Activated CD8-positive, alpha-beta memory T cell treated with anti-CD3 and anti-CD28 coated beads for 36 hours (primary cell): ENCODE measurements at places on chromosomes 4 and X. TPM values are rescaled to one million over a fixed set of nuclear protein-coding genes. Genes with fewer than 3 reads are reported as not detected.

Gene SCD5
- total RNA-seq, result 7.1 TPM

Gene SPRY1
- total RNA-seq, result 82.0 TPM

Gene CHRDL1
- not detected for total RNA-seq

Gene TMEM144
- not detected for total RNA-seq

Gene S100P
- total RNA-seq, result 3.2 TPM

Gene DCAF8L2
- total RNA-seq, result not detected

Gene FAM47A
- not detected for total RNA-seq
